RWPE2 (cell line): ENCODE measurements at places on chromosomes 1 and 21.
A peak's percentile ranks its signal among the peaks of the same experiment; 100 is the strongest.

- no peak for DNase-seq
Measured at GRCh38 chr1:27101696-27102095, 53.2 kb downstream of the SLC9A1 start.

DNA sequence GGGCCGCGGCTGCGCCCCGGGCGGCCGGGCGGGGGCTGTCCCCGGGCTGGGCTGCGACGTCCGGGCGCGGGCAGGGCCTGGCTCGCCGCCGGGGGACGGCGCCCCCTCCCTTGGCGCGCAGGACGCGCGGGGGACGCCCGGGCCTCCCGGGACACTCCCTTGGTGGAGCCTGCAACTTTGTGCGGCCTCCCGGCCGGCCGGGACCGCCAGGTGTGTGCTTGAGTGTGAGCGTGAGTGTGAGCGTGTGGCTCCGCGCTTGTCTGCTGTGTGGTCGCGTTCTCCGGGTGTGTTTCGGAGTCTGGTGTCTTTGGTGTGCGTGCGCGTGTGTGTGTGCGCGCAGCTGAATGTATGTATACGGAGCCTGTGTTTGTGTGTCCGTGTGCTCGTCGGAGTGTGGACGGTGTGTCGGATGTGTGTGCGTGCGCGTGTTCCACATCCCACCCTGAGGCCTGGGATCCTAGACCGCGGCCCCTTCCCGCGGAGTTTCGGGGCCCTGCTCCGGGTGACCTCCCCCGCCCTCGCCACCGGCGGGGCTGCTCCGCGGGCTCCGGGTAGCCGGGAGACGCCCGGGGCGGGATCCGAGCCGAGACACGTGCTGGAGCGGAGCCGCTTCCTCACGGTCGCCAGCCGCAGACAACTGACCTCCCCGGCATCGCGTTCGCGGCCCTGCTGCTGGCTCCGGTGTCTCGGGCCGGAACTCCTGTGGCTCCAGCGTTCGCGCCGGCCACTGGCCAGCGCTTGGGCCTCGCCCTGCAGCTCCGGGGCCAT is 1.7 kb downstream of the PTPRU start:
- no peak for DNase-seq

DNA sequence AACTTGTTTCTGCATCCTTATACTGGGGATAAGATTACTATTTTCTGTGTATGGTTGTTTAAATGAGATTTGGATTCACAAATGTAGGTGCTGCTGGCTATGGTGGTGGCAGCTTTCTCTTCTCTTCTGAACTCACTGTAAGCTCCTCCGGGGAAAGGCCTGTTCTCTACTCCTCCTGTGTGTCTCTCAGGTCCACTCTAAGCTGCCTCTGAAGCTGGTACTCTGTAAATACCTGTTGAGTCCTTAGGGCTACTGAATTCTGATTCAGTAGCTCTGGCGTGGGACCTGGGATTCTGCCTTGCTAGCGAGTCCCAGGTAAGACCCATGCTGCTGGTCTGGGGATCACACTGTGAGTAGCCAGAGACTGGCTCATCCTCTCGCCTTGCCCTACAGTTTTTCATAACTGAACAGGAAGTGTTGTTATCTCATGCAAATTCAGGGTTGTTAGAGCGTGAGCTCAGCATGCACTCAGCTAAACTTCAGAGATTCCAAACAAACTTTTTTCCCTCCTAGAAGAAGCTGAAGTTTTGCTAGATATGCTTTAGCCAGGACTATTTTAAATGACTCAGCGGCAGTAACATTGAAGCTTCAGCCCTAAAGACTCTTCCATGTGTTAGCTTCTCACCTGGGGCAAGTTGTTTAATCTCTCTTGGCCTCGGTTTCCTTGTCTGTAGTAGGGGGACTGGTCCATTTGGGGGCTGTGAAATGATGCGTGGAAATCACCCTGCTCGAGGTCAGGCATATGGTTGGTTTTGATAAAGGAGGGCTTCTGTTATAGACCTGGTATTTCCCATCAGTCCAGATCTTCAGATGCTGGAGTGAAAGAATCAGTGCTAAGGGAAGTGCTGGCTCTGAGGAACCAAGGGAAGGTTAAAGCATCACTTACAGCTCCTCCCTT is 271.5 kb upstream of the TMEM51 start:
- DNase-seq, result no peak

DNA sequence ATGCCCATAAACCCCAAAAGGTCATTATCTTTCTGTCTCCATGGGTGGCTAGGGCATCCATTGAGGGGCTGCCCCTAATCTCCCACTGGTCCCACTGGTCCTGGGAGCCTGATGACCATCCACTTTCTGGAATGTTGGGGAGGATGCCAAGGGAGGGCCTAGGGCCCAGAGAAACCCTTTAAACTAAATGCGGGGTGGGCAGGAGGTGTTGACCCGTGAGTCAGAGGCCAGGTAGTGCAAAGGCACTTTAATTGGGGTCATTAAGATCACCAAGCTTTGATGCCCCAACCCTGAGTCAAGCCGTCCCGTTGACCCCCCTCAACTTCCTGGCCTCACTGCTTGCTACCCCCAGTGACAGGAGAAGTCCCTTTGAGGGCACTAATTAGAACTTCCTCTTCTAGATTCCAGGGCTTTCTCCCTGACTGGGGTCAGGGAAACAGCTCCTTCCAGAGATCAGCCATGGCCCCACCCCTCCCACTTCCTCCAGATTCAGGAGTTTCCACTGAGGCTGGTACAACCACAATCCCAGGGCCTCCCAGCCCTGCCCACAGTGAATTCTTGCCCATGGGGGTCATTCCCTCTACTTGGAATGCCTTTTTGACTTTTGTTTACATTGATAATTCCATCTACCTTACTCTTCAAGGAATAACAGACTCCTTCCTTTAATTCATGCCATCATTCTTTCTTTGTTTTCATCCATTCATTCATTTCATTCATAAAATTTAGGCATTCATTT is 15.5 kb upstream of the SERINC2 start:
- no peak for DNase-seq

GRCh38 chr1:232664844-232665777 is 35.2 kb upstream of the SIPA1L2 start:
- DNase-seq, result no peak

DNA sequence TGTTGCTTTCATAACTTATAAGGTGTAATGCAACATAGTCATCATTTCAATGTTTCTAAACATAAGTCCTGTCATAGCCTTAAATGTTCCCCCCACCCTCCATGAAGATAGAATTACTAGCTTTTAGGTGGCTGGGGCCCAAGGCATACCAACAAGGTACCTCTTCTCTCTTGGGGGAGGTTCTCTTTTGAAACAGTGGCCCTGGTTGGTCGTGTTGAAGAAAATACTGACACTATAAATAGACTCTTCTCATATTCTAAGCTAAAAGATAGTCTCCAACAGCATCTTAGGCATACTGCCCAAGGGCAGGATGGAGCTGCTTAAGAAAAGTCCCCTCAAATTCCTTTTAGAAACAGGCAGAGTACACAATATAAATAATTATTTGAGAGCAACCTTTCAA is 255.0 kb downstream of the FAF1 start:
- DNase-seq, result no peak

DNA sequence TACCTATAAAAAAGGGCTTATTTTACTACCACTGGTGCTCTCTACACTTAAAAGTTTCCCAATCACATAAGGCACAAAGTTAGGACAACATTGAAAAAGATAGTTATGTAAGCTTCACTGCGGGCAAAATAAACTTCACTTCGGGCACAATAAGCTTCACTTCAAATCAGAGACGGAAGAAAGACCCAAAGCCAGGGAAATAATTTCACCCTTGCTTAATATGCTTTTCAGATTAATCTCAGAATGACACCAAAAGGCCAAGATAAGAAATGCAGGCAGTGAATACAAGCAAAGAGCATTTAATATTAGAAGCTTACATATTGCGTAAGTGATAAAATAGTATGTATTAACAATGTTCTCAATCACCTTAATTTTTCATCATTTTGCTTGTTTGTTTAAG is 444.2 kb downstream of the SETD4 start:
- no peak for DNase-seq

GRCh38 chr1:29406814-29407213 is 170.5 kb downstream of the PTPRU start:
- DNase-seq, result no peak

DNA sequence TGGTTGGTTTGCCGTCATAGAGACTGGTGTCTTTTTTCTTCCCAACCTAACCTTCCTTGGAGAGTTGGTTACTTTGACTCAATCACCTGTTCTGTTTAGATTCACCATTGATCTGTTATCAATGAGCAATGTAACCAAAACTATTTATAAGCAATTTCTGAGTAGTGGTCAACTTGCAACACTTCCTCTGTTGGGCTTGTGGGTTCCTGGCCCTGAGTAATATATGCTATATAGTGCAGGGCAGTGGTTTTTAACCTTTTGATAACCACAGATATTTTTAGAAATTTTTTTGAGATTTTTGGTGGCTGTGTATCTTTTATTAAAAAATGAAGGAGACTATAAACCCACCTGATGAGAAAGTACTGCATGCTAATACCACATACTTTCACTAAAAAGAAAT is 9.4 kb upstream of the XCL1 start:
- DNase-seq, result no peak

DNA sequence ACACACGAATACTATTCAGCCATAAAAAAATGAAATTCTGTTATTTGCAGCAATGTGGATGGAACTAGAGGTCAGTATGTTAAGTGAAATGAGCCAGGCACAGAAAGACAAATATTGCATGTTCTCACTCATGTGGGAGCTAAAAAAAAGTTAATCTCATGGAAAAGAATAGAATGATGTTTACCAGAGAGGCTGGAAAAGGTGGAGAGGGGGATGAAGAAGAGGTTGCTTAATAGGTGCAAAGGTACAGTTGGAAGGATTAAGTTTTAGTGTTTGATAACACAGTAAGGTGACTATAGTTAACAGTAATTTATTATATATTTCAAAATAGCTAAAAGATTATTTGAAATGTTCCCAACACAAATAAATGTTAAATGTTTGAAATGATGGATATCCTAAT is 10.8 kb upstream of the RGL1 start:
- DNase-seq, result no peak

GRCh38 chr1:110879758-110880606 is 7.0 kb downstream of the CD53 start:
- DNase-seq, result no peak

DNA sequence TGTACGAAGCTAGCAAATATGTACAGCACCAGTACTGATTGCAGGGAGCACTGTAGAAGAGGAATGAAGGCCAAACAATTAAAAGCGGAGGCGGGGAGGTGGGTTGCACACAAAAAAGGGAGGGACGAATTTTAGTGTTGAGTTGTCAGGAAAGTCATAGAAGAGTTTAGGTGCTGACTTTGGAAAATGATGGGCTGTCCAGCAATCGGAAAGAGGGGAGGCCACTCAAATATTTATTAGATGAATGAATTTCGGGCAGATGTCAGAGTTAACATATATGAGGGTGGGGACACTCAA is 537 bp upstream of the ANKRD13C start:
- DNase-seq, result no peak

DNA sequence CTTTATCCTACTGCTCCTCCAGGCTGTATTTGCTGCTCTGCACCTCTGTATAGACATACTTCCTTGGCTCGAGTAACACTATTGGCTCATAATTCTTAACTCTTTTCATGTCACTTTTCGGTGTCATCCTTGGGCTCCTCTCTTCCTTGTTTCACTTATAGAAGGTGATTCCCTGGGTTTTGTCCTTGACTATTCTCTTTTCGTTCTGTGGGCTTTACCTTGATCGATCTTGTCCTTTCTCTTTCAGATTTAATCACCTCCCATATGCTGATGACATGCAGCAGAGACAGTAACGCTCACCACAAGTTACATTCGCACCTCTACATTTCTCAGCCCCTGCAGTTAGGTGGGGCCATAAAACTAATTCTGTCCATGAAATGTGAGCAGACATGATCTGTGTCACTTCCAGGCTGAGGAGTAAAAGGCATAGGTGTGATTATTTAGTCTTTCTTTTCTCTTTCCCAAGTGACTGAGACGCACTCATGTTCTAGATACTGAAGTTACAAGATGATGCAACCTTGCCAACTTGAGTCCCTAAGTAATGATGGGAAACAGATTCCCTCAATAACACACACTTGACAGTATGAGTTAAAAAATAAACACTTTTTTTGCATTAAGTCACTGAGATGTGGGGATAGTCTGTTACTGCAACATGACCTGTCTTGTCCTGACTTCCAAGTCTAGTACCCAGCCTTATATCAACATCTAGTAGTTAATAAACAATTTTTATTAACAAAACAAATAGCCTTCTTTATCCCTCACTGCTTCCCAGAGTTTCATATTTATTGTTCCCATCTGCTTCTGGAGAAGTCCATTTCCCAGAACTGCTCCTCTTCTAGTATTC is 49.9 kb upstream of the HAO2 start:
- no peak for DNase-seq

- no peak for DNase-seq
Measured at GRCh38 chr1:245016700-245017099, 138.1 kb upstream of the KIF26B start.

- peak; percentile 57 for DNase-seq
Measured at GRCh38 chr1:19343617-19344350, 31.7 kb downstream of the SLC66A1 start.

- no peak for DNase-seq
Measured at GRCh38 chr1:151384584-151384983, 12.1 kb upstream of the SELENBP1 start.

DNA sequence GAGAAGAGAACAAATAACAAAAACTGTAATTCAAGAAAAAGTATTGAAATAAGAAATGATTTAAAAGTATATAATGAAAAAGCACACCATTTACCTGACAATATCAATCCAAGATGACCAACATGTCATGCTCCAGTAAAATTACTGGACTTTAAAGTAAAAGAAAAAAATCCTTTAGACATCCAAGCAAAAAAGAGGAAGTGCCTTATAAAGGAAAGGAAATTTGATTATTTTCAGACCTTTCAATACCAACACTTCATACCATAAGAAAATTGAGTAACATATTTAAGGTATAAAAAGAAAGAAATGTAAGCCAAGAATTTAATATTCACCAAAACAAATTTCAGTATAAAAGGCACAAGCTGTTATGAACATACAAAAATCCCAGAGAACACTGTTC is 46.2 kb upstream of the SSX2IP start:
- no peak for DNase-seq

GRCh38 chr1:248576260-248576980 is 1.9 kb upstream of the OR2T34 start:
- DNase-seq, result no peak

DNA sequence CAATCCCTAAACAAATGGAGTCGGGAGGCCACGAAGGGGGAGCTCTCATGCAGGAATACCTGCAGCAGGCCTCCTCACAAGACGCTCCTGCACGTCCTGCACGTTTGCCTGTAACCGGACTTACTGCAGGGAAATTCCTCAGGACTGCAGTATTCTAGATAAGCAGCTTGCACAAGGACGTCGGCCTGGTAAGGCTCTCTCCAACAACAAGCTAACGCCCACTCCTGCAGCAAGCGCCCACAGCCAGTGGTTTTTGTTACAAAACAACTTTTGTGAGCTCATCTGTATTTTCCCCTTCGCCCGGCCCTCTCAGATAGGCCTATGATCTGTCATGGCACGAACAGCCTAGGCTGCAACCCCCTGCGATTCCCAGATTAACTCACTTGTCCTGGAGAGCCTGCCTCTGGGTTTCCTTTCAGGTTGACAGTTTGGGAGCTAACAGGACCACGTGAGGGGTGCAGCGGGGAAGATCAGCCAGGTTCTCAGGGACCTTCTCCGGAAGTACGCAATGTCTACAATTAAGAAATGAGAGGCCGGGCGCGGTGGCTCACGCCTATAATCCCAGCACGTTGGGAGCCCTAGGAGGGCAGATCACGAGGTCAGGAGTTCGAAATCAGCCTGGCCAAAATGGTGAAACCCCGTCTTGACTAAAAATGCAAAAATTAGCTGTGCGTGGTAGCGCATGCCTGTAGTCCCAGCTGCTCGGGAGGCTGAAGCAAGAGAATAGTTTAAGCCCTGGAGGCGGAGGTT is 921 bp upstream of the MIB2 start:
- DNase-seq, result no peak
